Epithelial cell of alveolus of lung (primary cell): ENCODE measurements at places on chromosomes 11 and 22. TPM values are rescaled to one million over a fixed set of nuclear protein-coding genes. Genes with fewer than 3 reads are reported as not detected.

Gene UNC93B1
- 23.6 and 26.2 TPM in 2 replicates for total RNA-seq

Gene MADD
- total RNA-seq = 14.4 and 33.1 TPM in 2 replicates

Gene MYEOV
- total RNA-seq = 1.0 and 3.9 TPM in 2 replicates

Gene DAGLA
- 1.3 and 2.5 TPM in 2 replicates for total RNA-seq

Gene TMEM86A
- total RNA-seq = 1.2 and 2.8 TPM in 2 replicates

Gene SYTL2
- total RNA-seq = 11.0 and 18.5 TPM in 2 replicates

Gene APOL4
- 0.13 and 0.24 TPM in 2 replicates for total RNA-seq

Gene KIRREL3
- not detected in 2 replicates for total RNA-seq

Gene SCUBE2
- 0.26 and 1.1 TPM in 2 replicates for total RNA-seq

Gene ISX
- not detected in 2 replicates for total RNA-seq

Gene THYN1
- 61.4 and 70.6 TPM in 2 replicates for total RNA-seq

Gene OR52I2
- not detected in 2 replicates for total RNA-seq

Gene LMNTD2
- total RNA-seq = 0.39 and 1.2 TPM in 2 replicates

Gene CCDC116
- total RNA-seq = 0.16 TPM in 1 of 2 replicates, not detected in the other

Gene ZNF214
- 1.8 and 4.9 TPM in 2 replicates for total RNA-seq

Gene FOLR2
- not detected in 2 replicates for total RNA-seq

Gene APOBEC3G
- total RNA-seq = 13.0 and 13.6 TPM in 2 replicates

Gene MRE11
- 8.5 and 9.2 TPM in 2 replicates for total RNA-seq

Gene APOL1
- 2.3 and 3.2 TPM in 2 replicates for total RNA-seq

Gene MMP3
- 0.40 and 1.2 TPM in 2 replicates for total RNA-seq

Gene OR52L1
- not detected in 2 replicates for total RNA-seq

Gene PLCB3
- total RNA-seq = 22.6 and 29.1 TPM in 2 replicates

Gene RGL4
- total RNA-seq = not detected in 2 replicates

Gene HIC2
- total RNA-seq = 2.3 and 2.7 TPM in 2 replicates

Gene MIAT
- total RNA-seq = 0.39 and 0.80 TPM in 2 replicates

Gene CABP4
- not detected in 2 replicates for total RNA-seq

Gene CCDC73
- total RNA-seq = not detected in 2 replicates

Gene USP2
- 0.26 and 0.40 TPM in 2 replicates for total RNA-seq

Gene DEUP1
- total RNA-seq = not detected in 2 replicates

Gene GLB1L3
- total RNA-seq = not detected in 2 replicates

Gene KCNA4
- not detected in 2 replicates for total RNA-seq

Gene MMP8
- total RNA-seq = under 0.01 TPM in 1 of 2 replicates, not detected in the other

Gene TRPM5
- total RNA-seq = not detected in 2 replicates

Gene SERGEF
- total RNA-seq = 22.5 and 24.4 TPM in 2 replicates

Gene AQP11
- total RNA-seq = 0.64 and 0.65 TPM in 2 replicates

Gene A4GALT
- total RNA-seq = 14.6 and 33.6 TPM in 2 replicates
